Pancreas (tissue), 10 donors: ENCODE measurements at places on chromosomes 16 and 17.

GRCh38 chr16:31461201-31461920 lies 2.1 kb downstream of the ARMC5 start:
- no peak overlapping the region for H3K4me3 ChIP-seq
- H3K27ac ChIP-seq, result no peak overlapping the region
- no peak for DNase-seq

DNA sequence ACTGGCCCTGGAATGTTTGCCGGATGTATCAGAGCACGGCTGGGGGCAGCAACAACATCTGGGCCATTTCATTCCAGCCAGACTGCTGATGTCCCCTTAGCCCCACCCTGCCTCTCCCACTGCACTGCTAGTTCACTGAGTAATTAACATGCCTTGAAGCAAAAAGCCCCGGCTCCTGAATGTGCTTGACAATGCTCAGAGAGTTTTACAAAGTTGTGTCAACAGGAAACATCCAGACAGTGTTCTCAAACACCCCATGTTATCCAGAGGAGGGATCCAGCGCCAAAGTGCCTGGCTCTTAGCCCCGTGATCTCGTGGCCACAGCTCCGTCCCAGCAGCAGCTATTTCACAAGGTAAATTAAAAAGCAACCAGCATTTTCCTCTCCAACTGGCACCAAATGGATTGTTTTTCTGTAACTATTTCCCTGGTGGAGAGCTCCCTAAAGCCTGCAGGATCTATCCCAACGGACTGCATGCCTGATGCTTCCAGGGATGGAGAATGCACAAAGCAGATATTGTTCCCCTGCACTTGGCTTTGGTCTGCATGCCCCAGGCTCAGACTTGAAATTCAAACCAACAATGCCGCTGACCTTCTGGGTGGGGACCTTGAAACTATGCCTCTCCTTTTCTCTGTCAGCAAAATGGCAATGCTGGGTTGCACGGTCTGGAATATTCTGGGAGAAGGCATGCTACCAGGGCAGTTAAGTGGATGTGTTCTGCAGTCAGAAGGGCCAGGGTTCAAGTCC lies 115.6 kb upstream of the CDH5 start:
- no peaks in the 10 kb centered on the region for H3K36me3 ChIP-seq
- no peaks in the 10 kb centered on the region for H3K4me1 ChIP-seq
- no peak overlapping the region for H3K27ac ChIP-seq
- H3K27me3 ChIP-seq, result no peaks in the 10 kb centered on the region

GRCh38 chr16:63289834-63290460 lies 1253.7 kb upstream of the CDH8 start:
- no peak overlapping the region for H3K27ac ChIP-seq
- H3K36me3 ChIP-seq, result no peaks in the 10 kb centered on the region
- H3K27me3 ChIP-seq, result no peaks in the 10 kb centered on the region
- DNase-seq, result peak; percentile 19
- H3K4me1 ChIP-seq, result no peaks in the 10 kb centered on the region

GRCh38 chr16:77033516-77033915 lies 157.5 kb upstream of the MON1B start:
- H3K4me3 ChIP-seq, result no peak overlapping the region
- no peak for DNase-seq
- H3K36me3 ChIP-seq, result no peaks in the 10 kb centered on the region
- H3K27me3 ChIP-seq, result no peaks in the 10 kb centered on the region

DNA sequence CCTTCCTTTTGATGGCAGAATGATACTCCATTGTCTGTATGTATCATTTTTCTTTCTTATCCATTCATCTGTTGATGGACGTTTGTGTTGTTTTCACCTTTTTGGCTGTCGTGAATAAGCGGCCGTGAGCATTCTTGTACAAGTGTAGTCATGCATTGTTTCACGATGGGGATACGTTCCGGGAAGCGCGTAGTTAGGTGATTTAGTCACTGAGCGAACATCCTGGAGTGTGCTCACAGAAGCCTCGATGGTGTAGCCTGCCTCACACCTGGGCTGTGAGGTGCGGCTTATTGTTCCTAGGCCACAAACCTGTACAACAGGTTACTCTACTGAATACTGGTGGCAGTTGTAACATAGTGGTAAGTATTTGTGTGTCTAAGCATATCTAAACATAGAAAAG lies 136.5 kb downstream of the CMIP start:
- no peak overlapping the region for H3K4me3 ChIP-seq
- H3K27ac ChIP-seq, result no peak overlapping the region
- H3K27me3 ChIP-seq, result no peaks in the 10 kb centered on the region
- H3K4me1 ChIP-seq, result no peaks in the 10 kb centered on the region
- DNase-seq, result no peak
- no peaks in the 10 kb centered on the region for H3K36me3 ChIP-seq

DNA sequence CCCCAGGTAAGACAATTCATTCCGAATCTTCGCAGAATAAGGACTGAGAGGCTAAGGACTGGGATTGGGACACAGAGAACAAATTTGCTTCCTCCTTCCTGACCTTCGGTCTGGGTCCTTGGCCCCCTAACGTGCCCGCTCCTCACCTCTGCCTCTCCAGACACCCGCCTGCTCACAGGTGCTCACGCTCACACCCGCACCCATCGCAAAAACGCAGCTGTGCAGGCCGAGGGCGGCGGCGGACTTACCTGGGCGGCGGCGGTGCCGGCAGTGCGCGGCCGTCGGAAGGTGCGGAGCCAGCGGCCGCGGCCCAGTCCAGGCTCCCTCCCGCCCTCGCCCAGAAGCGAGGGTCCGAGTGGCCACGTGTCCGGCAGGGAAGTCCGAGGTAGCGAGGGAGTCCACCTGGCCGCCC lies 7.1 kb upstream of the HOXB9 start:
- no peak overlapping the region for H3K4me3 ChIP-seq
- no peaks in the 10 kb centered on the region for H3K4me1 ChIP-seq
- peaks cover 11% of the 10 kb centered on the region for H3K27me3 ChIP-seq
- H3K36me3 ChIP-seq, result no peaks in the 10 kb centered on the region
- H3K27ac ChIP-seq, result no peak overlapping the region

DNA sequence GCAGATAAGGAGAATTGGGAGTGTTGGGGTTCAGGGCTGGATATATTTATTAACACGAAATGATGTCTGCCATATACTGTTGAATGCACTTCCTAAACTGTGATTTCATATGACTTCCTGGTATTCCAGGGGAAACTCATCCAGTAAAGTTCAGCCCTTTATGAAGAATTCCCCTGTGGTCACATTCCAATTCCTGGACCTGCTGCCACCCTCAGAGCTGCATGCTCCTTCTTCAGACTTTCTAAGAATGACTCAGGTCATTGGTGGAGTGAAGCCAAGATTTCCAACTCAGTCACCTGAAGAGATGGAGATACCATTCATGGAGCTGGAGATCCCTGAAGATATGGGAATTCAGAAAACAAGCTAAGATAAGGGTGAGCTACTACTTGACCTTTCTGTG lies 114.2 kb upstream of the TMEM97 start:
- no peaks in the 10 kb centered on the region for H3K4me1 ChIP-seq
- no peak overlapping the region for H3K4me3 ChIP-seq
- no peaks in the 10 kb centered on the region for H3K36me3 ChIP-seq
- no peak for DNase-seq
- no peaks in the 10 kb centered on the region for H3K27me3 ChIP-seq

GRCh38 chr17:30240177-30240576 lies 4.7 kb upstream of the SLC6A4 start:
- H3K27ac ChIP-seq, result no peak overlapping the region

DNA sequence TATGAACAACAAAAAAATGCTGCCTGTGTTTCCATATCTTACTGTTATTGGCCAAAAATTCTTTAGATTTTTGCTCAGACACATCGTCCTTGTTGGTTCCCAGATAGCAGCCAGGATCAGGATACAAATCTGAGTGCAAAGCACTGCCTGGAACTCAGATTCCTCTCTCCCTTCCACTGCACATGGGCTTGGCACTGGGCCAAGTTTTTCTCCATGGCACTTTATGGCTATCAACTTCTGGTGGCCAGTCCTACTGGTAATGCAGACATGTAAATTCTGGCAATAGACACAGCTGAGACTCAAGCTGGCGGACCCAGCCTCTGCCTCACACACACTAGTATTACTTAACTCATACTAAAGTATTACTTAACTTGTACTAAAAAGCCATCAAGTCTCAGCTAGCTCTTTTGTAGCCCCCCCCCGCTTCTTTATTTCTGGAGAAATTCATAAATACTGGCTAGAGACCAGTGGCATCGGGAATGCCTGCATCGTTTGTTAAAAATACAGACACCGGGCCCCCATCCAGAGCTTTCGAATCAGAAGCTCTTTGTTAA lies 181.2 kb upstream of the COX10 start:
- no peak overlapping the region for H3K4me3 ChIP-seq
- no peaks in the 10 kb centered on the region for H3K4me1 ChIP-seq
- H3K36me3 ChIP-seq, result no peaks in the 10 kb centered on the region
- no peak overlapping the region for H3K27ac ChIP-seq
- DNase-seq, result no peak

GRCh38 chr16:4833584-4833983 lies 13.5 kb downstream of the GLYR1 start:
- no peaks in the 10 kb centered on the region for H3K4me1 ChIP-seq
- H3K36me3 ChIP-seq, result peaks cover 49% of the 10 kb centered on the region
- no peak for DNase-seq
- no peak overlapping the region for H3K4me3 ChIP-seq
- no peak overlapping the region for H3K27ac ChIP-seq

DNA sequence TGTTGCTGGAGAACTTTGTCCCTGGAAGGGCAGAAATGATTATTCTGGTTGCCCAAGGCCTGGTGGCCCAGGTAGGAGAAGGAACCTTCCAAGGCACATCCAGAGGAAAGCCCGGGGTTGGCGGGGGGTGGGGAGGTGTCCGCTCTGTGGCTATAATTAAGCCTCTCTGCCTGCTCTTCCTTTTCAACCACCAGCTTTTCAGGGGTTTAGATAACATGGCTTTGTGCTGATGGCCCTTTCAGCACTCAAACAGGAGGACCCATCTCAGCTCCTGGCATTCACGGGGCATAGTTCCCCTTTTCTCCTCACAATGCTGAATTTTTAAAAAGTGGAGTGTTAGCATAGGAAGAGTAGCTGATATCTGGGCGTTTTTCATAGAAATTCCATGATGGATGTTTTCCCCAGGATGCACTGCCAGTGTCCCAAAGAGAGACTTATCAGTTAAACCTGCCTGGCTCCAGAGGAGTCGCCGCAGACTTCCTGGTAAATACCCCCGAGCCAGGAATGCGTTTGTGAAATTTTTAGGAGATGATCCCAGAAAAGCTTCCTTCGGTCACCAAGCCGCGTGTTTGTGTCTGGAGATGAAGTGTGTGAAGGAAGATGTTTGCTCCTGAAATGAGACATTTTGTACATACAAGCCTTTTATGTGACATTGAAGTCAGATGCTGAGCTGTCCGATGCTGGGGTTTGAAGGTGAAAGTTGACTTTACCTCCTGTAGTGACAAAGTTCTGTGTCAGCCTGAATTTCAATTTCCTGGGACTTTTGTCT lies 188.5 kb downstream of the MSI2 start:
- H3K27ac ChIP-seq, result no peak overlapping the region
- H3K4me1 ChIP-seq, result no peaks in the 10 kb centered on the region
- no peak overlapping the region for H3K4me3 ChIP-seq
- H3K36me3 ChIP-seq, result no peaks in the 10 kb centered on the region
- no peaks in the 10 kb centered on the region for H3K27me3 ChIP-seq
- DNase-seq, result no peak

DNA sequence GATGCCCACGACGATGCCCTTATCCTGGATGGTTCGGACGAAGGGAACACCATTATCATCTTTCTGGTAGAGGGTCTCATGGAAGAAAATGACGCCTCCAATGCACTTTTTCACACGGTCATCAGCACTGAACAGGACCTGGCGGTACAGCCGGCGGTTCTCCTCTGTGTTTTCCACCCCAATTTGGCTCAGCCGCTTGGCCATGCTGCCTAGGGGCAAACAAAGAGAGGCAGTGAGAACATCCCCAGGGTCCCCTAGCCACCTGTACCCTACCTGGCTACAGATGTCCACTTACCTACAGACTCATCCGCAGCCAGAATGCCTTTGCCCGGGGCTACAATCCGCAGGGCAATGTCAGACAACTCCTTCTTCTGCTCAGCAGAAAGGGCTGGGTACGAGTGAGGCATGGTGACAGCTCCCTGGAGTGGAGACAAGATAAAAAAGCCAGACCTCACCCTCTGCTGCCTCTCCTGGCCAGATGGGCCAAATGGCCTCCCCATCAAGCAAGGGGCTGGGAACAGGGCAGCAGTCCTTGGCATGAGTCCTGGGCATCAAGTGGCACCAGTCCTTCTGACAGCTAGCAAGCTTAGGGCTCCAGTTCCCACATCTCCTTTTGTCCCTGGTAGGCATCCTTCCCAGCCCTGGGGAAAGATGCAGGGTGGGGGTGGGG lies 1.4 kb downstream of the ALDOC start:
- H3K4me1 ChIP-seq, result peaks cover 4% of the 10 kb centered on the region
- H3K27ac ChIP-seq, result no peak overlapping the region
- no peak overlapping the region for H3K4me3 ChIP-seq
- DNase-seq, result no peak

GRCh38 chr16:81198635-81199034 lies 39.9 kb upstream of the BCO1 start:
- H3K4me1 ChIP-seq, result no peaks in the 10 kb centered on the region
- H3K36me3 ChIP-seq, result no peaks in the 10 kb centered on the region
- no peaks in the 10 kb centered on the region for H3K27me3 ChIP-seq
- H3K4me3 ChIP-seq, result no peak overlapping the region
- H3K27ac ChIP-seq, result no peak overlapping the region
- no peak for DNase-seq

- no peaks in the 10 kb centered on the region for H3K36me3 ChIP-seq
- peaks cover 12% of the 10 kb centered on the region for H3K4me1 ChIP-seq
- H3K27me3 ChIP-seq, result no peaks in the 10 kb centered on the region
- no peak for DNase-seq
- H3K4me3 ChIP-seq, result peak overlapping the region; percentile 82
These were observed 1.2 kb downstream of the GNA13 start for GRCh38 chr17:65055280-65055707.

DNA sequence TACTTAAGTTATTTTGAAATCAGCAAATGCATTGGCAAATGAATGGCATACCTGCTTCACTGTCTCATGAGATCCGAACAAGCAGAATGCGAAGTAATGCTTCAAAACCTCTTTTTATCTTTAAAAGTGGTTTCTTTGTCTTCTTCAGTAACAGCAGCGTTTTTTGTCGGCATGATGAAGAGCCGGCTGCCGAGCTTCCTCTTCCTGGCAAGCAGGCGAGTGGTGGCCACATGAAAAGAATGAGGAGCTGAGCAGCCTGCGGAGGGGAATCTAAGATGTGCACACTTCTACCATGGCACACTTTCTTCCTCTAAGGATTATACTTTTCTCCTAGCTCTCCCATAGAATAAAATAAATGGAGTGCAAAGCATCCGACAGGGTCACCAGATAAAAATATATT lies 42.4 kb upstream of the AKTIP start:
- no peak overlapping the region for H3K27ac ChIP-seq
- H3K36me3 ChIP-seq, result no peaks in the 10 kb centered on the region
- no peak overlapping the region for H3K4me3 ChIP-seq
- H3K27me3 ChIP-seq, result no peaks in the 10 kb centered on the region
- no peak for DNase-seq

- no peaks in the 10 kb centered on the region for H3K27me3 ChIP-seq
- H3K4me3 ChIP-seq, result no peak overlapping the region
- DNase-seq, result no peak
- H3K4me1 ChIP-seq, result no peaks in the 10 kb centered on the region
These were observed 9.6 kb upstream of the MTSS2 start for GRCh38 chr16:70695331-70696070.
